ENCODE measurements at places on chromosomes 5 and 9. TPM values are rescaled to one million over a fixed set of nuclear protein-coding genes. Genes with fewer than 3 reads are reported as not detected.
A peak's percentile ranks its signal among the peaks of the same experiment; 100 is the strongest.

The PCDHA10 gene
- 12.0 TPM for total RNA-seq

The SGTB gene
- 13.5 TPM for total RNA-seq

The BRINP1 gene
- total RNA-seq: 18.4 TPM

The DOK3 gene
- total RNA-seq: 9.0 TPM

DNA sequence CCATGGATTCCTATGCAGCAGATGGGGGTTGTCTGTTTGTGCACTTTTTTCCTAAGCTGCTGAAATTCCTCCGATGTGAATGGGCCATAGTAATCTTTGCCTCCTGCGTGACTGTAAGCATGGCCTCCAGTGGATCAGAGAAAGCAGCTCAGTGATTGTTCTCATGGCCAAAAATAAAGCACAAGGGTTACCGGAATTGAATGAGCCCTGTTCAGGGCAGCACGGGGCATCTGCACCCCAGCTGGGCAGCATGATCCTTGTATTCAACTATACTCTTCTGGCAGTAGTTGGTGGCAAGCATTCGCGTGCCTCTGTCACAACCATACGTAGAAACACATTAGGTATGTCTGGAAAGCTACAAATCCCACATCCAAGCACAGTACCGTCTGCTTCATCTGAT, 193.9 kb downstream of the RORB start:
- no peak for DNase-seq
- no peak overlapping the region for H3K4me3 ChIP-seq
- no peaks in the 10 kb centered on the region for H3K36me3 ChIP-seq
- H3K4me1 ChIP-seq: no peaks in the 10 kb centered on the region
- H3K27ac ChIP-seq: no peak overlapping the region
- no peaks in the 10 kb centered on the region for H3K27me3 ChIP-seq

GRCh38 chr5:112847306-112847705, 13.8 kb upstream of the SRP19 start:
- peaks cover 14% of the 10 kb centered on the region for H3K36me3 ChIP-seq
- no peak overlapping the region for H3K4me3 ChIP-seq
- DNase-seq: no peak

DNA sequence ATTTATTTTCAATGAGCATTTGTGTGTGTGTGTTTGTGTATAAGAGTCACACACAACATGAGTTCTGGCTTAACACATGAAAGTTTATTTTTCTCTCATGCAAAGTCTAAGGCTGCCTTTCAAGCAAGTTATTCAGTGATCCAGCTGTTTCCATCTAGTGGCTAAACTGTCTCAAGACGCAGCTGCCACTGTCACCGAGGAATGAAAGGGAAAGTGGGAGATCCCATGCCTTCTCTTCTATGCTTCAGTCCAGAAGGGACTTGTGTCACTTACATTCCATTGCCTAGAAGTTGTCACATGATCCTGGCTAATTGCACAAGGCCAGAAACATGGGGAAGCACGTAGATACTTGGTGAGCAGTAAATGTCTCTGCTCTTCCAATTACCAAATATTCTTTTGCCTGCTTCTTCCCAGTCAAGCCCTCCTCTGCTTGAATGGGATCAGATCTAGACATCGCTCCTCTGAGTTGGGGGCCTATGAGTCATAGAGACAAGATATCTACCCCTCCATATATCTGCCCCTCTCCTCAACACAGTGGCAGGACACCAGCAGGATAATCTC, 30.4 kb upstream of the SLIT3 start:
- H3K27ac ChIP-seq: no peak overlapping the region
- DNase-seq: no peak
- no peaks in the 10 kb centered on the region for H3K36me3 ChIP-seq
- no peak overlapping the region for H3K4me3 ChIP-seq
- no peaks in the 10 kb centered on the region for H3K4me1 ChIP-seq

DNA sequence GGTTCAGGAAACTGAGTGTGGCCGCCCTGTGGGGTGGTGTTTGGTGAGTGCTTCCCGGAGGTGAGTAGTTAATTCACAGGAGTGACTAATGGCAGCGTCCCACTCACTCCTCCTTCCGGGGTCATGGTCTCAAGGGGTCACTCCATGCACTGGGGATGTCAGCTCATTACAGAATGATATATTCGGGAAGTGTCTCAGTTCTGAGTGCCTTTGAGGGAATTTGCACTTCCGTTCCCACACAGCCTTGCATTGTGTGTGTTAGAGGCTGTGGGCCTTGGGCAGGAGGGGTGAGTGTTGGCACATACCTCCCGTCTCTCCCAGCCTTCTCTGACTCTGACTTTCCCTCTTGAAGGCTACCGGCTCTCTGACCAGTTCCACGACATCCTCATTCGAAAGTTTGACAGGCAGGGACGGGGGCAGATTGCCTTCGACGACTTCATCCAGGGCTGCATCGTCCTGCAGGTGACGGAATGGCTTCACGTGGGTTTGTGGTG, 10.5 kb upstream of the AHRR start:
- no peak for DNase-seq
- H3K4me3 ChIP-seq: no peak overlapping the region
- peak overlapping the region; percentile 45 for H3K27ac ChIP-seq
- H3K27me3 ChIP-seq: no peaks in the 10 kb centered on the region
